NCI-H1105 treated with DMSO at 0.1 percent for 48 hours (cell line): ENCODE measurements at places on chromosomes 1 and 21.
A peak's percentile ranks its signal among the peaks of the same experiment; 100 is the strongest.

DNA sequence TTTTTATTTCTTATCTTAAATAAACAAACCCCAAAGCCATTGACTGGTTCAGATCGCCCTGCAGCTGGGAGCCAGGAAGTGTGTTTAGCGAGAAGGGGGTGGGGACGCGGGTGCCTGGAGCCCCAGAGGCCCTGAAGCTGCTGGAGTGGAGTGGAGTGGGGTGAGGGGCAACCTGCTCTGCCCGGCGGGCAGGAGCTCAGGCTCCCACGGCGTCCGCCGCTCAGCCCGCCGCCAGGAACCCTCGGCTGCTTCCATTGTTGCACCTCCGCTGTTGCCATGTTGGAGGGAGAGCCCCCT, 673 bp downstream of the PIK3C2B start:
- DNase-seq, result peak; percentile 75

GRCh38 chr1:81126989-81127581, 673.6 kb upstream of the ADGRL2 start:
- DNase-seq, result peak; percentile 94

GRCh38 chr21:39105341-39105765, 77.9 kb downstream of the PSMG1 start:
- no peak for DNase-seq

- no peak for DNase-seq
These were observed 81.6 kb upstream of the LRRC8D start for GRCh38 chr1:89739013-89739843.

DNA sequence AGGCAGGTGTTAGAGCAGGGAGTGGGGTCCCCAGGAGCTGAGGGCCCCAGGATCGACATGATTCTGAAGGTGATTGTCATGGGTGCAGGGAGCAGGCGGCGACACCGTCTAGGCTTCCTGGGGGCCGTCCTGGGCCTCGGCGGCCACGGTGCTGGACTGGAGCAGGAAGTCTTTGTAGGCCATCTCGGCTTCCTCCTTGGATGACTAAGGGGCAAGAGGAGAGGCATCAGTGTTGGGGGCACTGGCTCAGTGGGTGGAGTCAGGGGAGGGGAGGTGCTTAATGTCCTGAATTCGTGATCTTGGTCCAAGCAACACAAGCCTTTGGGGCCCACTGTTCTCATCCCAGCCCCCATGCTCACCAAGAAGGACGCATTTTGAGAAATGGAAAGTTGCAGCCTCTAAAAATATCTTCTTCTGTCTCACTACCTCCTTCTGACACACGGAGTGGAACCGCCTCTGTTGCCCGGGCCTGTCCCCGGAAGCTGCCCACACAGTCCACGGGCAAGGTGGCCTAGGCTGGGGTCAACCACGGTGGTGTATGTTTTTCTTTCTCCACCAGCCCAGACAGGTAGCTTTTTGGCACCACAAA, 8.6 kb upstream of the FCMR start:
- no peak for DNase-seq

DNA sequence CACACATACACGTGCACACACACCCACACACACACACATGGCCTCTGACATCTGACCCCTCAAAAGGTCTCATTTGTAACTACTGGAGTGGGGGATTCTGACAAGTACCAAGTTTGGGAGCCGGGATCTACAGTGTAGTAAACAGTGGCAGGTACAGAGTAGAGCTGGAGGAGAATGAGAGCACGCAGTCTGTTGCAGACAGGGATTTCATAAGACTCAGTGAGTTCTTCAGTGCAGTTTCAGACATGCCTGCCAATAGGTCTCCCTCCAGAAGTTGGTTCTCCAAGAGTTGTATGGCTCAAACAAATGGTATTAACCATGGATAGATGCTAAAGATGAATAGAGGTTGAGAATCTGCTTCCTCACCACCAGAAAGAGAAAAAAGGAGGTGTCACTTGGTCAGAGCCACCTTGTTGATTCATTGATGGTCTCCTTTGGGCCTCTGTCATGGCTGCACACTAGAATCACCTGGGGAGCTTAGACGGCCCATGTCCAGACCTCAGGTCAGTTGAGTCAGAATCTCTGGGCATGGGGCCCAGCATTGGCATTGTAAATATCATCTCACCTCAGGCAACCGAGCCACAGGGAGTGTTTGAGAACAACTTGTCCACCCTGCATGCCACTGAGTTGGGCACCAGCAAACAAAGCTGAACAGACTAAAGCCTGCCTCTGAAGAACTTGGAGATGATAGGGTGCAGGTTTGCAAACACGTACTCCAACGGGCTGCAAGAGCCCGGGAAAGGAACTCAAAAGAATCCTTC, 122.1 kb downstream of the EDEM3 start:
- DNase-seq, result no peak

- DNase-seq, result no peak
These were observed 452.3 kb upstream of the ADAMTS5 start for GRCh38 chr21:27419153-27419552.

DNA sequence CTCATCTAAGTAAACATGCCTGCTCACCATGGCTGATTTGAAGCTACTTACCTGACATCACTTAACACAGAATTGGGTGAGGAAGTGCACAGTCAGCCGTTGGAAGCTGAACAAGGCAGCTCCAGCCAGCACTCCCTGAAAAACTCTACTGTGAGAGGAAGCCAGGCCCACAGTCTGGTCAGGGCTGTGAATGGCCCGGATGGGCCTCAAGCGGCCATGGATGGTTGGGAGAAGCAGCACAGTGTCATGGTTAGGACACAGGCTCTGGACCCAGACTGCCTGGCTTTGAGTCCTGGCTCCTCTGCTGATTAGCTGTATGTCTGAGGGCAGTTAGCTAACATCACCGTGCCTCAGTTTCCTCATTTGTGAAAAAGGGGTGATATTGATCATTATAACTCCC, 267.8 kb downstream of the GRIK3 start:
- no peak for DNase-seq

DNA sequence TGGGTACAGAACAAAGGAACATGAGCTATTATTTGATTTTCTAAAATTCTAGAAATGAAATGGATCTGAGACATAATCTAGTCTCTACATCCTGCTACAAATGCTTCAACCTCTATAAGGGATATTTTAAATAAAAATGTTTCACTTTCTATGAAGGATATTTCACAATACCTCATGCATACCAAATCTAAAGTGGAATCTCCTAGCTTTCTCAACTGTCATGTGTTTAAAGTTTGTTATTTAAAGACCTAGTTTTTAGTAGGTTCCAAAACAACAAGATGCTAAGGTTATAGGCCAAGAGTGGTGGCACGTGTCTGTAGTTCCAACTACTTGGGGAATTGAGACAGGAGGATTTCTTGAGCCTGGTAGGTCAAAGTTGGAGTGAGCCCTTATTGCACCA, 47.6 kb downstream of the KDM5B start:
- DNase-seq, result no peak

- no peak for DNase-seq
These were observed 512.7 kb downstream of the LMO4 start for GRCh38 chr1:87841332-87841731.

DNA sequence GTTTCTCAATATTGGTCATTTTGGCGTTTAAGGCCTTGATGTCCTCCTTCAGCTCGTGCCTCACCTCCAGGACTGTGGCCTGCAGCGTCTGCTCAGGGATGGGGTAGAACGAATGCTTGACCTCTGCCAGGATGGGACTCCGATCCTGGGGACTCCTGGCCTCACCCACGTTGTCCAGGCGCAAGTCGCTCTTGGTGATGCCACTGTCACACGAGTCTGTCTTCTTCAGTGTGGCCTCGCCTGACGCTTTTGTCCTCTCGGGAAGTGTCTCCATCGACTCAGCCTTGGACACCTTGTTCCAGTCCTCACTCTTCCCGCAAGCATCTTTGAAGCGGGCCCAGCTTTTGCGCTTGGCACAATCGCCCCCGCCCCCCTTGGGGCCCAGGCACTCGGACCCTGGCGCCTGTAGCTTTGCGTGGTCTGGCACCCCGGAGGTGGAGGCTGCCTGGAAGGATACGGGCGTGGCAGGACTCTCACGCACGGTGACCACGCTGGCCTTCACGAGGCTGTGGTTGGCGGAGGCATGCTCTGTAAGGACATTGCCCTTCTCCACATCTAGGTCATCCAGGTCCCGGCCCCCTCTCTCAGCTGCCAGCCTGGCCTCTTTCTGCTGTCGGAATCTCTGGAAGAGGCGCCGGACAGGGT, 354.8 kb downstream of the HHAT start:
- no peak for DNase-seq
